ENCODE measurements at places on chromosomes 3 and 15. TPM values are rescaled to one million over a fixed set of nuclear protein-coding genes. Genes with fewer than 3 reads are reported as not detected.

DNA sequence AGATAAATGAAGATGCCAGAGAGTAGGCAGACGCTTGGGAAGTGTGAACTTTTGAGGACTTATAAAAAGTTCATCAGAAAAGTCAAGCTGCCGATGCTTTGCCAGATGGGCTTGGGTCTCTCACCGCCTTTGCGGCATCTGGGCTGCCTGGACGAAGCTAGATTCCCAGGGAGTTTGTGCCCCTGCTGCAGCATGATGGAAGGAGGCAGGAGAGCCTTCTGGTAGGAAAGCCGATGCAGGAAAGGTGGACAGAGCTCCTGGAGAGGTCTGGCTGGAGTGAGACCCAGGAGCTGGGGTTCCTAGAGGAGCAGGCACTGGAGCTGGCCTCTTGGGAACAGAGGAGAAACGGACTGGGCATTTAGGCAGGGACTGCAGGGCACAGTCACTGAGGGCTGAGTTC, 51.9 kb upstream of the ATP2B2 start:
- no peak for DNase-seq
- no peaks in the 10 kb centered on the region for H3K36me3 ChIP-seq
- peaks cover 28% of the 10 kb centered on the region for H3K27me3 ChIP-seq
- no peak overlapping the region for H3K4me3 ChIP-seq
- no peak overlapping the region for H3K27ac ChIP-seq

DNA sequence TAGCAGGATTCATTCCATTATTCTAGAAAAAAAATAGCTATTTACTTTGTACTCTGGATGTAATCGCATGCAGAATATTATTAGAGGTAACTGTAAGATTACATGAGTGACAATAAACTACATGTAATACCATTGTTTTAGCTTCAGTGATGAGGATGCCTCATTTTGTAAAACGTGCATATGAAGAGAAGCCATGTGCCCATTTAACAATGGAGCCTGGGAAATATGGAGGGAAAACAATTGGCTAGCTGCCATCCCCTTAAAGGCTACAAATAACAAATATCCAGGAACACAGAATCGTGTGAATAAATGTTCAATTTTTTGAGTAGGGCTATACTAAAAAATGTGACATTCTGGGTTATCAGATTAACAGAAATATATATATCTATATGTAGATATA, 151.1 kb downstream of the SAMMSON start:
- H3K4me1 ChIP-seq: no peaks in the 10 kb centered on the region
- DNase-seq: no peak
- no peaks in the 10 kb centered on the region for H3K36me3 ChIP-seq
- H3K27ac ChIP-seq: no peak overlapping the region

- no peak overlapping the region for H3K4me3 ChIP-seq
- DNase-seq: no peak
- no peaks in the 10 kb centered on the region for H3K27me3 ChIP-seq
Observed at GRCh38 chr3:81707996-81708395, 53.4 kb downstream of the GBE1 start.

The CYP1A2 gene
- not detected for total RNA-seq

GRCh38 chr15:66456211-66456610, 41.4 kb downstream of the SNAPC5 start:
- H3K4me1 ChIP-seq: peaks cover 33% of the 10 kb centered on the region
- H3K27ac ChIP-seq: peak overlapping the region; percentile 61
- no peaks in the 10 kb centered on the region for H3K27me3 ChIP-seq

DNA sequence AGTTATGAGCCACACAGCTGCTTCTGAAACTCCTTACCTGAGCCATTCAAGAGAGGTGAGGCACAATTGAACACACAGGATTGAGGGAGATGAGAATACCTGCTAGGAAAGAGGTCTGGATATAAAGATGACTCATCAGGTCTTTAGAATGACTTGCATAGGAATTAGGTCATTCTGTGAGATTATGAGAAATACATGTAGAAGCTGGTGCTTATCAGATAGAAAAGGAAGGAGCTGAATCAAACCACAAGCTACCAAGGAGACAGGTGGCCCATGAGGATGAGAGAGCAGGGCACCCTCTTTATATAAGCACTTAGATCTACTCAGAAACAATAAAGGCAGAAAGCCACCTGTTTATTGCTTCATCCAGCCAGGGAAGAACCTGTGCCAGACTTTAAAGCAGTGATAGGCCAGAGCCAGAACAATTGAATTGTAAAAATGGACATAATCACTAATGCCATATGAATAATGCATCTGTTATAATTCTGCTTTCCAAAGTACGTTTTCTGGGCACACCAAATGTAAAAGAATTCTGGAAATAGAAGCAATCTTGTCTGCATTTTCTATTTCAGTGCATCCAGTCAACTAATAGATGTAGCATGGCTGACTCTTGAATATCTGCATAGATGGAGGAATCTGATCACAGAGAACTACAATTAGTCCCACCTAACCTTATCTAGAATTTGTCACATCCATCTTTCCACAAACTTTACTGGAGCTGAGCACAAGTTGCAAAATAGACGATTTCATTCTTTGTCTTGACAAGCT, 74.9 kb downstream of the PIK3R4 start:
- H3K36me3 ChIP-seq: no peaks in the 10 kb centered on the region
- no peaks in the 10 kb centered on the region for H3K27me3 ChIP-seq
- no peak overlapping the region for H3K4me3 ChIP-seq
- peak; percentile 20 for DNase-seq
- no peak overlapping the region for H3K27ac ChIP-seq

GRCh38 chr3:100486808-100487207, 5.6 kb upstream of the TMEM45A start:
- no peaks in the 10 kb centered on the region for H3K36me3 ChIP-seq
- no peak overlapping the region for H3K27ac ChIP-seq
- H3K27me3 ChIP-seq: no peaks in the 10 kb centered on the region
- peaks cover 5% of the 10 kb centered on the region for H3K4me1 ChIP-seq
- H3K4me3 ChIP-seq: no peak overlapping the region

DNA sequence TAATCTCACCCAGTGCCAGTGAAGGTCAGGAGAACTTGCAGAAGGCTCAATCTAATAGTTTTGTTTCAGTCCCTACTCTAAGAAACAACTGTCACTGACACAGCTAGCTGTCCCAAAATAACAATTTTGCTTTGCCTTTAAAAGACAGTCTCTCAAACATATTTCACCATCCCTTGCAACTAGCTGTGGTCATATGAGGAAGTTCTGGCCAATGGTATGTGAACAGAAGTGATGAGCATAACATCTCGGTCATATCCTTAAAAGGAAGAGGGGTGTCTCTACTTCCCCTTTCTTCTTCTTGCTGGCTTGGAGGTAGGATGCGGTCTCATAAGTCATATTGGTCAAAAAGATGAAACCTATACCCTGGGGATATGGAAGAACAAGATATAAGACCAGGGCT, 198.1 kb downstream of the NEK10 start:
- no peaks in the 10 kb centered on the region for H3K4me1 ChIP-seq
- peaks cover 6% of the 10 kb centered on the region for H3K27me3 ChIP-seq
- H3K27ac ChIP-seq: no peak overlapping the region
- no peak for DNase-seq

All from PC-3 (cell line).